Metanephros (tissue), 2 donors: ENCODE measurements at places on chromosomes 4 and X. TPM values are rescaled to one million over a fixed set of nuclear protein-coding genes. Genes with fewer than 3 reads are reported as not detected.

ZNF185 gene
- 16.5 TPM for total RNA-seq

MTHFD2L gene
- 25.3 TPM for total RNA-seq

PHOX2B gene
- 0.12 TPM for total RNA-seq

MUC7 gene
- total RNA-seq, result not detected

MOB1B gene
- 38.1 TPM for total RNA-seq

AKAP14 gene
- not detected for total RNA-seq

KCNIP4 gene
- total RNA-seq, result 17.5 TPM

CXorf51A gene
- not detected for total RNA-seq

CFP gene
- 6.4 TPM for total RNA-seq
